Kidney glomerular epithelial cell (primary cell): ENCODE measurements at places on chromosomes 16 and 17.
A peak's percentile ranks its signal among the peaks of the same experiment; 100 is the strongest.

- DNase-seq, result no peak
Measured at GRCh38 chr17:1743088-1743439, 393 bp downstream of the SERPINF2 start.

DNA sequence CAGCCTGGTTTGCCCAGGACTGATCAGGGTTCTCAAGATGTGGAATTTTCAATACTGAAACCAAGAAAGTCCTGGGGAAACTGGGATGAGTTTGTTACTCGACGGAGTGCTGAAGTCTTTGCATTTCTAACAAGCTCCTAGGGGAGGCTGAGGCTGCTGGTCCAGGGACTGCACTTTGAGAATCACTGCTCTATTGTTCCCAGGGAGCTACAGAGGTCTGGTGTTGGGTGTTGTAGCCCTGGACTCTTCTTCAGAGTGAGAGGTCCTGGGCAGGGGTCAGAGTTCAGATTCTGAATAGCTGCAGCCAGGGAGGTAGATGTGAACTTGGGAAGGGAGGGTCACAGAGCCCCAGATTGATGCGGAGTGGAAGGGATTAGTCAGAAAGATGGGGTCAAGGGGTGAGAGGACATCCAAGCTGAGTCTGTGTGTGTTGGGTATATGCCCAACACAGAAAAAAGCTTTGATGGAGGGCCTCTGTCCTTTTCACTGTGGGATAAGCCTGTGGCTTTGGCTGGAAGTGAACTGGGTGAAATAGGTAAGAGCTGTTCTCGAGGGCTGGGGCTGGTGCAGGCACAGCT, 14.1 kb downstream of the TMEM238L start:
- DNase-seq, result no peak

DNA sequence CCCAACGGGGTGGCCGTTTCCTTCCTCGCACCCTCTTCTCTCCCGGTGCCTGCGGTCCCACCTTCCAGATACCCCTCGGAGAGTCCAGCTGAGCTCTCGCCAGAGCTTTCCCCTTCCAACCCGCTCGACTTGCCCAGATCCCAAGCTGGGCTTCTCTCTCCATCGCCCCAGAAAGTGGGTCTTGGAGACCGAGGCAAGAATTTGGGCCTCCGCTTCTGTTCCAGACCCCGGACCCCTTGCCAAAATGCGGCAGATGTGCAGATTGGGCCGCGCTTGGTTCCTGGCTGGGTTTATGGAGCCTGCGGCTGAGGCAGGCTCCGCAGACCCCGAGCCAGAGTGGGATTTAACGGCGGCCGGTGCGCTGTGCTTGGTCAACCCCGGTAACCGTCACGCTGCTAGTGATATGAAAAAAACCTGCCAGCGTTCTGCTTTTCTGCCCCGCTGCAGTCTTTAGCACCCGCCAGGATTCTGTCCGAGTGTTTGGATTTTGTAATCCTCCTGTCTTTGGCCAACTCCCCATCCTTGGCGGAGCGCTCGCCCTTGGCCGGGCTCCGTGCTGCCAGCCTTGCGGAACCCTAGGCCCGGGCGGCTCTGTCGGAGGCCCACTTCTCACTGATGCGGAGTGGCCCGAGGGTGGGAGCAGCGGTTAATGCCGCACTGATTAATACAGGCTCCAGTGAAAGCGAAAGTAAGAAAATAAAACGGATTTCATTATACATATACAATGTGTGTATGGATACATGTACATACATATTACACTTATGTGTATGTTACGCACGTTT, 754 bp upstream of the SLFN11 start:
- peak; percentile 8 for DNase-seq

DNA sequence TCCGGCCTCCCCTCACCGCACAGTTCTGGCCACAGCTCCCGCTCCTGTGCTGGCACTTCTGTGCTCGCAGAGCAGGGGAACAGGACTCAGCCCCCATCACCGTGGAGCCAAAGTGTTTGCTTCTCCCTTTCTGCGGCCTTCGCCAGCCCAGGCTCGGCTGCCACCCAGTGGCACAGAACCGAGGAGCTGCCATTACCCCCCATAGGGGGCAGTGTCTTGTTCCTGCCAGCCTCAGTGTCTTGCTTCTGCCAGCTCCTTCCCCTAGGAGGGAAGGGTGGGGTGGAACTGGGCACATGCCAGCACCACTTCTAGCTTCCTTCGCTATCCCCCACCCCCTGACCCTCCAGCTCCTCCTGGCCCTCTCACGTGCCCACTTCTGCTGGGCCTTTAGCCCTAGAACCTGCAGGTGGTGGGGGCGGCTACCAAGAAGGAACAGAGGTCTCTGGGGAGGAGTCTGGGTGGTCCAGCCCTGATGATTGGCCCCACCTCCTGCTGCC, 645 bp upstream of the ELMO3 start:
- no peak for DNase-seq

- peak; percentile 88 for DNase-seq
Measured at GRCh38 chr16:69513180-69513966, 52.4 kb upstream of the NFAT5 start.
